ENCODE measurements at places on chromosomes 3 and 15.

DNA sequence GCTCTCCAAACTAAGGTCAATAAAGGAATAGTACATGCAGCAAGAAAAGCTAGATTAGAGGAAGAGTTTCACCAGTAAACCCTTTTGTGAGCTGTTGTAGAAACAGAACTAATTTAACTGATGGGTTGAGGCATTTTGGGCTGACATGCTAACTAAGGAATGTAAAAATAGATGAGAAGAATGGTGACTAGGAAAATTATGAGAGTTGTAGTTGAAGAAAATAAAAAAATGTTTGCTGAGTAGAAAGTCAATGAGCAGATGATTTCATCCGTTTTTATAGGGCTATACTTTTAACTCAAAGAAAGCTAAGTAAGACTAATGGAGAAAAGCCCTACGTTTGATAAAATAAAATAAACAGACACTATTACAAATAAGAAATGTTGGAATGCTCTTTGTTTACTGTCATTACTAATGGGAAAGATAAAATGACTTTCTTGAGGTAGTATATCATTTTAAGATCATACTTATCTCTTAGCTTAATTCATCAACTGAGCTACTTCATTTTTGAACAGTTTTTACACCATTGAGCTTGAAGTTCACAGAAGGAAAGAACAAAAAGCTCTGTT lies 209.4 kb upstream of the DPH6 start:
- no peak for DNase-seq

GRCh38 chr3:171954690-171955383 lies 84.5 kb upstream of the FNDC3B start:
- DNase-seq, result no peak

- DNase-seq, result no peak
Observed at GRCh38 chr3:197718891-197719290, 17.8 kb downstream of the RUBCN start.

GRCh38 chr3:145952536-145952935 lies 208.4 kb downstream of the PLOD2 start:
- no peak for DNase-seq

DNA sequence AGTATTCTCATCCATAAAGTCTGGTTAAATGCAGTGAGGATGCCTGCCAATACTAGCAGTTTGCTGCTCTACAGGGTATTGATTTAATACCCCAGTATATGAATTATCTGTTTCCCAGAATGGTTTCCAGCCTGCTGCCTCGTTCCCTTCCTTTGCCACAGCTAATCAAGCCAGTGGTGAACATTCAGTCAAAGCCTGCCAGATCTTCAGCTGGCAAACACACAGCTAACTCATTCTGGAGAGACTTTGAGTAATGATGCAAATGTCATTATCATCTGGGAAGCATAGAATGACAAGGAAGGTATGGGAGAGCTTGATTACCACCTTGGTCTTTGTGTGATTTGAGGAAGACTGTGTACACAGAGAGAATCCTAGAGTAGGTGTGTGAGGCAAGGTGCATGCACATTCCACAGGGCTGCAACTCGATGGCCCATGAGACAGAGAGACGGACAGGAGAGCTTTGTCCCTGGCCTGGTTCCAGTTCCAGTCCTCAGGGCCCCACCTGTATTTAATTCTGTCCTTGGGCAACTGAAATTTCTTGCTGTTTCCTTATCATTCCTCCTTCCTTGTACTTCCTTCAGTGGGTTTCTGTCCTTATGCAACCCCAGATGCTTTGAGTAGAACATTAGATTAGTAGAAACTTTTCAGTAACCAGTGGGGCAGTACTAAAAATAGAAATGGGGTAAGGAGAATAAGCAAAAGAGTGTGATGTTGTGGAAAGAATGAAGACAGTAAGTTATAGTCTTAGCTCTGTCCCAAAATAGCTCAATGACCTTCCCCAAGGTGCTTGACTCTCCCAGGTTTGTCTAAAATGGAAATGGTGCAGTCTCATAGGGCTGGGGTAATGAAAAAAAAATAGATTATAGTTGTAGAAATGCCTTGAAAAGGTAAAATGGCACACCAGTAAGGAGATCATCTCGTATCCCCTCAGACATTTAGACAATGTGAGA lies 72.5 kb downstream of the MITF start:
- DNase-seq, result no peak

DNA sequence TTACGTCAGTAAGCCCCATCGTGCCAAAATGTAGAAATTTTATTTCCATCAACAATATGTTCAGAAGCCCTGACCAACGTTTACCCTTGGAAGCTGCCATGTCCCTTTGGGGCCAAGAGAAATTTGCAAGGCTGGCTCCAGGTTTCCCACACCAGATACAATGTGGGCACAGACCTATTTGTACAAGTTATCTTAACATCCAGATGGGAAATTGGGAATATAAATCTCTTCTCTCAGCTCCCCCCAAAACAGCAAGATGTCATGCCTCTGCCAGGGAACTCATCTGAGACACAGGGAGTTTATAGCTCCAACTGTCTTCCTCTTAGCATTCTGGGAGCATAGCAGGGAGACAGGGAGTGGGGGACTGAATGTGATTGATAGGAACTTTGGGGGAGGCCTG lies 9.3 kb upstream of the DPPA2 start:
- DNase-seq, result no peak

DNA sequence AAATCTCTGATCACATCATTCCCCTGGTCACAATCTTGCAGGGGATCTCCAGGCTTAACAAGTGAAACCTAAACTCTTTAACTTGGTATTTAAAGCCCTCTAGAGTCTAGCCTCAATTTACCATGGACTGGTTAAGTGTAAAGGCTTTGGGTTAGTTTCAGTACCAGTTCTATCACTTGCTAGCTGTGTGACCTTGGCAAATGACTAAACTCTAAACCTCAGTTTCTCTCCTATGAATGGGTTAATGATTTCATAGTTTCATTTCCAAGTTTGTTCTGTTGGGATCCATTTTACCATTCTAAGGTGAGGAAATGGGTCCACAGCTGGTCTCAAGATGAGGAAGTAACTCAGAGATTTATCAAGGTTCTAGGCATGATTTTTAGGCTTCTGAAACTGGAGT lies 38.8 kb upstream of the TIMP4 start:
- DNase-seq, result no peak

GRCh38 chr3:167162083-167162482 lies 218.0 kb downstream of the ZBBX start:
- no peak for DNase-seq

DNA sequence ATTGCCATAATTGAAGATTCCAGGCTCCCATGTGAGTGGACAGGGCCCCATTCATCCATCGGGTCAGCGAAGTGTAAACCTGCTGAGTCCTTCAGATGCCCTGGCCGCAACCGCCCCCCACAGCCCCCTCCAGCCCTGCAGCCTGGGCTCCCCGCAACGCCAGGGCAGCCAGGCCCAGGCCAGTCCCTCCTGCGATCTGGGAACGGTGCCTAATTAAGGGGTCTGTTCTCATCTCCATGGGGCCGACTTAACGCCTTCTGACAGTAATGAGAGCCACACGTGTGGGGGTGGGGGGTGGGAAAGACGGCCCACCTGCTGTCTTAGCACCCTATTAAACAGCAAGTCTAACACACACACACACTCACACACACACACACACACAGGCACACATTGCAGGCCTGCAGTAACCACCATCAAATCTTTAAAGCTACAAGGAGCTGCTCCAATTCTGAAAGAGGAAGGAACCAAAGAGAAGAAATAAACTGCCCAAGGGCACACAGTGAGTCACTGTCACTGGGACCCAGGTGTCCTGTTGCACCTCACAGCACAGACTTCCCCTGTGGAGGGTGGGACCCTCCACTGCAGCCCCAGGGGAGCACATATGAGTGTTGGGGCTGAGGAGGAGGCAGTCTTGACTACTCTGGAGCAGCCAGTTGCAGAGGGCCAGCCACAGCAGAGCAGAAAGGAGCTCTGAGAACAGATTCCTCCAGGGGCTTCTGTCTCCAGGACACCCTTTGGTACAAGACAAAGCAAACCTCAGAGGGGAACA lies 31.8 kb upstream of the HES1 start:
- no peak for DNase-seq

DNA sequence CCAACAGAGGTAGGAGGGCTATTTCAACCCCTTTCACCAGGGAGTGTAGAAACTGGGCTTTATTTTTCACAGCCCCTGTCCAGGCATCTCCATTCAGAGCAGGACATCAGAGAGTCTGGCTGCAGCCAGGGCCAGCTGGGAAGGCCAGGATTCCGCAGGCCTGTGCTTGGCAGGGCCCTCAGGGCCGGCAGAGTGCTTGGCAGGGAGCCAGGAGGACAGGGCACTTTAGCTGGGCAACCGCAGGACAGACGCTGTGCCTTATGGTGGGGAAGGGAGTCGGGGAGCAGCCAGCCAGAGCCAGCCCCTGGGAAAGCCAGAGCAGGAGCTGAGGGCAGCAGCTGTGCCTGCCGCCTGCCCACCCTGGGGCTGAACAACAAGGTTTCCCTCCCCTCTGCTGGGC lies 34.5 kb upstream of the IQCF6 start:
- no peak for DNase-seq

DNA sequence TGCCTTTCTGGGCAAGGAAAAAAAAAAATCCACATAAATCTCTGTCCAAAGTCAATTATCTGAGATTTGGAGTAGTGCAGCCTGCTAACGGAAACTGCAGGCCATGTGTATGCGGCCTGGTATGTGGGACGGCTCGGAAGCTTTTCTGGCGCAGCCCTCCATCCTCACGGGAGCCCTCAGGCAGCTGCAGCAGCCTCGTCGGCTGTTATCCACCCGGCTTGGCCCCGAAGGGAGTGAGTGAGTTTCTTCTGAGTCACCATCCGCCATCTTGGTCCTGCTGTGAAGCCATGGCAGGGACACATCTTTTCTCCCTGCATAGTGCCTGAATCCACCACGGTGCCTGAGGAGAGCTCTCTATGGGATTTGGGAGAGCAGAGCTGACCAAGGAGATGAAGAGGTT lies 62.8 kb downstream of the POLR2M start:
- DNase-seq, result no peak

DNA sequence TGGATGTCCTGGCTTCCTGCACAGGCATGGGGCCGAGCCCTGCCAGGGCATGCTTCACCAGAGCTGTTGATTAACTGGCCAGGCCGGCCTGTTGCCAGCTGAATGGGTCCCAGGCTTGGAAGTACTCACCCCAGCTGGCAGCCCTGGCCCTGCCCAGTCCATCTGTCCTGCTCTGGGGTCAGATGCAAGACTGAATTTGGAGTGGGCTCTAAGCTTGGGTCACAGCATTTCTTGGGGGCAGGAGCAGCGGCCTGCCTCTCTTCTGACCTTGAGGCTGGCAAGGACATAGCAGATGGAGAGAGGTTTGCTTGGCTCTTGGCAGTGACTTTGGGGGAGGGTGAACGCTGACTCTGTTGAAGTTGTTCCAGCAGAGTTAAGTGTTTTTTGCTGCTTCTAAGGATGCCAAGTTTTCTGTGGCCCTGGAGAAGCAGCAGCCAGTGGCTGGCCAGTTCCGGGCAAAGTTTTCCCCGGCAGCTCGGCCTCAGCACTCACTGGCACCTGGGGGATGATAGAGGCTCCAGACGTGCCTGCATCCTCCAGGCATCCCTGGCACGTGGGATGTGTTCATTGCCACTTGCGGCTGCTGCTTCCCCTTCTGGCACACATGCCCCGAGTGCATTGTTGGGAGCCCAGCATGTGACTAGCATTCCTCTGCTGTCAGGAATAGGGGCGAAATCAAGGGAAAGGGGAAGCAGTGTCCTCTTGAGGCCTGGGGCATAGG lies 22.9 kb downstream of the PDIA5 start:
- no peak for DNase-seq

DNA sequence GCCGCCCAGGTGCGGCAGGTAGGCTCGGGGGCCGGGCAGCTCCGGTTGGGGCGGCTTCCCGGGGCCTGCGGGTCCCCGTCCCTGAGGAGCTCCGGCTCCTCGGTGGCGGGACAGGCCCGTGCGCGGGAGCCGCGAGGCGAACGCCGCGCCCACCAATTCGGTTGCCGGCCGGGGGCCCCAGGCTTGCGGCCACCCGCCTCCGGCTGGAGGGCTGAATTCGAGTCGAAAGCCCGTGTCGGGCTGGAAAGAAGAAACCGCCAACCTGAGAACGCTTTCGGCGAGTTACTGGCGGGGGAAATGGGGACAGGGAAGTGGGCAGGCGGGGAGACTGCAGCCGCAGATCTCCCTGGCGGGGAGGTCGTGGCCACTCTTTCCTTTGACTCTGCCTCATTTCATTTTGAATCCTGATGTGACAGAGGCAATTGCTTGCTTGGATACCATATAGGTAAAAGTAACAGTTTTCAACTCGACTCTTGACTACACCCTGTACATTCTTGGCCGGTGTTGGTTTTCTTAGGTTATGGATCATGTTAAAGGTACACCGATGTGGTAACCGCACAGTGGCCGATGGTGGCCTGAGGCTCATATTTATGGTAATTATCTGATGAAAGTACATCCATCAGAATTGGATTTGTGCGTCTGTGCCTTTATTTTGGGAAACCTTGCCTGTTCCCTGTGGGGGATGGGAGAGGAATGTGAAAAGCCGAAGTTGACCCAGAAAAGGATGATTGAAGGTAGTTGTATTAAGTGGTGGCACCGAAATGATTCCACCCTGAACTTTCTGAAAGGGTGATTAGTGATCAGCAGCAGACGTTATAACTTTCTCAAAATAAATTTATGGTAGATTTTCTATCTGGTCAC lies 1.7 kb downstream of the B3GNT5 start:
- DNase-seq, result no peak

GRCh38 chr15:81475926-81476325 lies 101.9 kb upstream of the TMC3 start:
- DNase-seq, result no peak

DNA sequence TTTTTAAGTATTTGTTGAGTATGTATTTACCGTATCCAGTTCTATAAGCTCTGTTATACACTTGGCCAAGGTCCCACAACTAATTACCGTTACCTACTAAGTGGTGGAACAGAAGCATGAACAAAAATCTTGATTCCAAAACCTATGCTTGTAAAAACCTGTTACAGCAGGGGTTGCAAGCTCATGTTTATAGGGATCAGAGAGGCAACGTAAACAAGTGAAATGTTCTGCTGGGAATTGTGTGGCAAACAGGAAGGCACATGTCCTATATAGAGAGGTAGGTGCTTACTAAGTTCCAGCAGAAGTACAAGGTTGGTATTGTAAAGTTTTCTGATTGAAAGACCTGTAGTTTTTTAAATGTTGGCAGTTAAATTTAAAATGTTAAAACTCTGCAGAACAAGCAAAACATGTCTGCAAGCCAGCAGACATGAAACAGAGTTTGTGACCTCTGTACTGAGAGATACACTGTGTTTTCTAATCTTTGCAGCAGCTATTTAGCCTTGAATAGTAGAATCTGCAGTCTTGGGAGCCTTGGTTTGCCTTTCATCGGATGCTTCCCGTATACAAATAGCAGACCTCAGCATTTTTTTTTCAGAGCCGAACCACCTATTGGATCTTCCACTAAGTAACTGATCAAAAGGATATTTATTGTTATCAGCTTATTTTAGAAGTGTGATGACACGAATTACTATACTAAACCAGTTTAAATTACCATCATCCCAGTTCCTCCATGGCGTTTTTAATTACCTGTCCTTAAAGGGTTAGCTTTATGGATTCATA lies 11.4 kb downstream of the IREB2 start:
- DNase-seq, result no peak

GRCh38 chr3:33790091-33790490 lies 8.3 kb upstream of the PDCD6IP start:
- no peak for DNase-seq

Measured in stimulated activated CD4-positive, alpha-beta T cell treated with anti-CD3 and anti-CD28 coated beads, Interleukin-2, amount 100 ng/mL, for 4 hours (primary cell).